ENCODE measurements at places on chromosomes 6 and 20. TPM values are rescaled to one million over a fixed set of nuclear protein-coding genes. Genes with fewer than 3 reads are reported as not detected.

DNA sequence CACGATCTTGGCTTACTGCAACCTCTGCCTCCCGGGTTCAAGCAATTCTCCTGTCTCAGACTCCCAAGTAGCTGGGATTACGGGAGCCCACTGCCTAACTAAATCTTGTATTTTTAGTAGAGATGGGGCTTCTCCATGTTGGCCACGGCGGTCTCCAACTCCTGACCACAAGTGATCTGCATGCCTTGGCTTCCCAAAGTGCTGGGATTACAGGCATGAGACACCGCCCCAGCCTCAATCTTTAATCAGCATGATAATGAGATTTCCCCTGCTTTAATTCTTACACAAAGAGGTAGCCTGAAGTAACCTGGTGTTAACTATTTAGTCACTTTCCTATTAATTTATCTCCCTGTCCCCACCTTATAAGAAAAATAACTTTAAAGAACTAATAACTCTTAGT is 31.3 kb upstream of the TRDN start:
- DNase-seq, result no peak

DNA sequence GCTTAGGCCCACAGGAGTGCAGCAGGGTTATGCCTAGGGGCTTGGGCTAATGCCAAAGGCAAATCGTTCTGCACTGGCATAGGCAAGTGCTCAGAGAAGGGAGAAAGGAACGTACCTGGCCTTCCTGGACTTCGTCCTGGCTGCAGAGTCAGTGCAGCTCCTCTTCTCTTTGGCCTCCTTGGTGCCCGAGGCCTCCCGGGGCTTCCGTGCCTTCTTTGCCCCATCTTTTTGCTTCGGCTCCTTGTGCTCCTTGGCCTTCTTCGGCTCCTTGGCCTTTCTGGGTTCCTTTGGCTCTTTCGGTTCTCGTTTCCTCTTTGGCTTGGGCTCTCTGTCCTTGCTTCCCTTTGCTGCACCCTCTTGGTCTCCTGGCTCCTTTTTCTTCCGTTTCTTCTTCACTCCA is 85.2 kb downstream of the CHD6 start:
- no peak for DNase-seq

- no peak for DNase-seq
Measured at GRCh38 chr6:163438940-163439335, 24.4 kb downstream of the QKI start.

- no peak for DNase-seq
Measured at GRCh38 chr6:5174244-5174643, 86.5 kb downstream of the LYRM4 start.

GRCh38 chr20:62523473-62524203 is 47.8 kb upstream of the GATA5 start:
- DNase-seq, result no peak

GRCh38 chr20:10438217-10438616 is 3.1 kb downstream of the SLX4IP start:
- DNase-seq, result no peak

GRCh38 chr6:2919886-2920285 is 16.8 kb upstream of the SERPINB9 start:
- DNase-seq, result no peak

DNA sequence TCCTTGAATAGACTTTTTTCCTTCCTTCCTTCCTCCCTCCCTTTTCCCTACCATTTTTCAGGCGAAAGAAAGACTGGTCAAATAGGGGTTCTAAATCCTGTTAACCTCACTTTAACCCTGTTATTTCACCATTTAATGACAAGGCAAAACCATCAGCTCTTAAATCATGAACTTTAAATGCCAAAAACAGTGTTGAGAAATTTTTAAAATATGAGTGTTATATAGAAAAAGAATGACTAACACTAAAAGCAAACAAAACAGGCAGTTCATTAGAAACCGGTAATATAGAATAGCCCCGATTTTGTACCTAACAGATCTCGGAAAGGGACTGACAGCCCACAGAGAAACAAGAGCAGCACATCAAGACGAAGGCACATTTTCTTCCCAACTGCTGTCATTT is 57.4 kb upstream of the CEP85L start:
- no peak for DNase-seq

DNA sequence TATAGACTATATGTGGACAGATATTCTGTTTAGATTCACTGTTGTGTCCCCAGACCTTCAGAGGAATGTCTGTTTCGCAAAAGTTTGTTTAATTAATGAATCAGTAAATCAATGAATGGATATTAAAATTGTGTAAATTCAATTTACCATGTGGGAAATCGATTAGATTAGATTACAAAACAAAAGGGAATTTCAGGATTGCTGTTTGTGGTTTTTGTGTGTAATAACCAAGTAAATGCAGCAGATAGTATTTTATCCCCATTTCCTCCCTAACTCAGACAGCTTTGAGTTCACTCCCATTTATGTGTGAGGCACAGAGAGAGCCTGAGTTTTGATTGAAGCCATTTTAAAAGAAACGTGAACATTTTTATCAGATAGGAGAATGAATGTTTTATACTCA is 214.8 kb downstream of the ADGB start:
- DNase-seq, result no peak

DNA sequence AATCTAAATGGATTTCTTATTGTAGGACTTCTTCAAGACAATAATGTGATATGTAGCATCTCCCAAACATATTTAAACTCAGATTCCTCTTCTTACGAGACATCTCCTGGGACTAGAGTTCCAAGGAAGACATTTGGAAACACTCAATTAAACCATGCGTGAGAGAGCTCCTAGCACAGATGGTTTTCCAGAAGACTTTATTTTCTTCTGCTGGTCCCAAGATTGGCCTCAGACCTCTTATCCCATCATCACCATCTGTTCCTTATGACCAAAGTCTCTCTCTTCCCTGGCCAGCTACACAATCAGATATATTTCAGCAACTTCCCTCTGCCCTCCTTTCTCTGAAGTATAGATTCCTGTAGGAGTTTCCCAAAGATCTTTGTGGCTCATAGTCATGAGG is 93.2 kb upstream of the JARID2 start:
- no peak for DNase-seq

- no peak for DNase-seq
Measured at GRCh38 chr6:142357879-142358278, 56.1 kb downstream of the ADGRG6 start.

- DNase-seq, result peak; percentile 8
Measured at GRCh38 chr6:146028252-146028795, 538 bp upstream of the GRM1 start.

- DNase-seq, result no peak
Measured at GRCh38 chr6:132192631-132193030, 208.6 kb downstream of the MOXD1 start.

GRCh38 chr6:170148709-170149470 is 142.0 kb downstream of the DLL1 start:
- no peak for DNase-seq

GRCh38 chr6:48844696-48845095 is 618.4 kb downstream of the MMUT start:
- no peak for DNase-seq

DNA sequence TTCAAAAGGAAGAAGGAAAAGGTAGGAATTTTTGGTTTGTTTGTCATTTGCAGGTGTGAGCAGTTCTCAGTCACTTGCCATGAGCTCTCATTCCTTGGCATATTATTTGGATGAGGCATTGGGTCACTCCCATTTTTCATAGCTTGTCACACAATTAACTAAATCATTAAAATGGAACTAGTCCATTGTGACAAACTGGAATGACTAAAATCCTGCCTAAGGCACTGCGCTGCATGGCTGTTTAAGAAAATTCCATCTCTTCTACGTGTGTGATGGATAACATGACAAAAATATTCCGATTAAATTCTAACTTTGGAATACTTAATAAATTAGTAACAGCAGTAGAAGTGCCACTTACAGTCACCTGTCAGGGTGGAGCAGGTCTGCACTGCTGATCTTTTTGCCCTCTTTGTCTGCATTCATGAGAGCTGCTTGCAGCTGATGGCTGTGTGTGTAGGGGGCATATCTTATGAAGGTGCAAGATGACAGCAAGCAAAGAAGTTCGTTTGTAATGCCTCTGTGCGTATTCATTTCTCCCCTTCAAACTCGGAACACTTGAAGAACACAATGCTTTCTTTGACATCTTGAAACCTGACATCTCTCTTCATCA is 1292.6 kb upstream of the MAP3K7 start:
- no peak for DNase-seq

GRCh38 chr6:47478233-47479139 is 897 bp downstream of the CD2AP start:
- DNase-seq, result no peak

DNA sequence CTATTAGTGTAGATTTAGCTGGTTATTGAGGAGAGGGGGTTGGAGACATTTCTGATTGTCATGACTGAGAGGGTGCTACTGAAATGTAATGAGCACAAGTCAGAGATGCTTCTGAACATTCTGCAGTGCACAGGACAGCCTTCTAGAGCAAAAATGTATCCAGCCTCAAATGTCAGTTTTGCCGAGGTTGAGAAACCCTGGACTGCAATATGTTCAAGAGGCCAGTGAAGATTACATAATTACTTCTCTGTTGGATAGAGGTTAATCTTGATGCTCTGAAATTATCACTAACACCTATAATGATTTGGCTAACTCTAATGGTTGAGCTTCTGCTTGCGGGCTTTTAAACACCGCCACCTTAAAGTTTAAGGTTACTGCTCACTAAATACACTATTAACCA is 3.4 kb upstream of the DUSP22 start:
- no peak for DNase-seq

DNA sequence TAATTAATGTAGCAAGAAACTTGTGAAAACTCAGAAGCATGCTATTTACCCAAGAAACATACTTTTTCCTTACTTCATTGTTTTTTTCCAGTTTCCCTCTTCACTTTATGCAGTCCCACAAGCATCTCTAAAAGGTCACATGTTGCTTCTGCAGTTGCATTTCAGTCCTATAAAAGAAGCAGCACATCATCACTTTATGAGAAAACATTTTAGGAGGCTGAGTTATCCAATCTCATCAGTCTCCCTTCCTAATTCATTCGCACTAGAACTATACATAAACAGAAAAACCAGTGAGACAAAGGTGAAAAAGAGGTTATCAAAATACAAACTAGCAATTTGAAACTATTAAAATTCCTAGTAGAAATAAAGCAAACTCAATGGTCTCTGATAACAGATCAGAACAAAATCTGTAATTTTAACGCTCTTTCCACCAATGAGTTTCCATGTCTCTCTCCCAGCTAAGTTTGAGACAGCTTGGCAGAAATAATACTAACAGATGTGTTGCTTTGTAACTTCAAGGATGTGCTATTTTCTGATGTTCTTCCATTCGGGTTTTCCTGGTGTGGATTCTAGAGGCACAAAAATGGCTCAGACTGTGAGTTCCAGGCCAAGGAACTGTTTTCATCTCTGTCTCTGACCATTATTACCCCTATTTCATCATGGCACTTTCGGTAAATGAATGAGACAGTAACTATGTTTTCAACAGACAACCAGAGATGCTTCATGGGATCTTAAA is 48.4 kb downstream of the ZHX3 start:
- no peak for DNase-seq

DNA sequence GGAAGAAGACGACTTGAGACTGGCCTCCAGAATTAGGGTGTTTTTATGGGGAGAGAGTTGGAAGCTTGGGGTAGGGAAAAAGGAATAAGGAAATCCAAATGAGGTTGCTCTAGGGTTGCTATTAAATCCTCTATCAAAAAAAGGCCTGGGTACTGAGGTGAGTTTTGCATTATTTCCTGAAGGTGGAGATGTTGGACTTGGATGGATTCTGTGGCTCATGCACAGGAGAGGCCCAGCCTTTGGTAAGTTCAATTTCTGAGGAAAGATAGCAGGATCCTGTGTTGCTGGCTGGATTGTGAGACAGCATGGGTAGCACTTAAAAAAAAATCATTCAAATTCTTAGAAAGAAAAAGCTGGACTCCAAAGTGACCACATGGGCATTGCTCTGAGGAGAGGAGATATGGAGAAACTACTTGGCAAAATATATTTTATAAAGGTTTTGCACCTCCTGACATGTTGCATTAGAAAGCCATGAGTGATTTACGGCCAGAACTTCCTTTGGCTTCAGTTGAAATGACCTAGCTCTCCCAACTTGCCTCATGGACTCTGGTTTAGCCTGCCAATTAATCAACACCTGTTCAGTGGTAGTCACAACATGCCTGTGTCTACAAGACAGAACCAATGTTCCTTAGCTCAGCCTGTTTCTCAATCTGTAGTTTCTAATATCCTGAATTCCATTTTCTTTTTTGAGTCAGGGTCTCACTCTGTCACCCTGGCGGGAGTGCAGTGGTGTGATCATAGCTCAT is 152.1 kb upstream of the RALGAPA2 start:
- DNase-seq, result no peak

GRCh38 chr6:84772428-84773132 is 8.2 kb upstream of the TBX18 start:
- DNase-seq, result no peak

DNA sequence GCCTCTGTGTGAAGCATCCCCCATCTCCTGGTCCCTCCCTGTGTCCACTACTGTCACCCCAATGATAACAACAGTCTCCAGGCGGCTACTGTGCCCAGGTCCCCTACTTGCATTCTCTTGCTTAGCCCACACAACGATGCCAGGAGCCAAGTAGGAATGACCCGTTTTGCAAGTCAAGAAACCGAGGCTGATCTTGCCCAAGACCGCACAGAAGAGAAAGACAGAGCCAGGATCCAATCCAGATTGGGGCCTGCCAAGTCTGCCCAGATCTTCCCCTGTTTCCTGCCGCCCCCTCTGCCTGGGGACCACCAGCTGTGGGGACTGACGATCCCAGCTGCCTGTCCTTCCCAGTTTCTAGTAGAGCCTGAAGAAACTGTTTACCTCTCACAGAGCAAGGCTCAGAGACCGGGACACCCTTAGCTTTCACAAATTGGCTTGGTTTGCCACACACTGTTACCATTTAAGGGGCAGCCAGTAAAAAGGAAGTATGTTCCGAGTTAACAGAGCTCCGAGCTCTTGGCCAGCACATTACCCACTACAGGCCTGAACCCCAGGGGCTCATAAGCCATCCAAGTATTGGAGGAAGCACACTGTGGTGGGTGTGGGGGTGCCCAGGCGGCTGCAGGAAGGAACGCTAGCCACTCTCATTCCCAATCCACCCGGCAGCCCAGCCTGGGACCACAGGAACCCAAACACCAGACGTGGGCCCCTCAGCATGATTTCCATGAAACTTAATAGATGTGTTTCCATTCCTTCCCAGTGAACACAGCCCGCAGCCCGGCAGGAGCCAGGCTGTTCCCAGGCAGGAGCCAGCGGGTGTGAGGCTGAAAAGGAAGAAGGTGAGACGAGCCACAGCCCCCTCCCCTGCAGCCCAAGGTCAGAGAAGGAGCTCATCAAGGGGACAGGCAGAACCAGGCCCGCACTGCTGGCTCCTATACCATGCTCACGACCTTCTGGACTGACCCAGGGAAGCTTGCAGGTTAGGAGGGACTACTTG is 7.9 kb downstream of the KIAA1755 start:
- no peak for DNase-seq

GRCh38 chr20:38985603-38986170 is 23.5 kb downstream of the DHX35 start:
- DNase-seq, result no peak

- no peak for DNase-seq
Measured at GRCh38 chr20:47406849-47407682, 50.6 kb upstream of the ZMYND8 start.

The HRH3 gene
- polyA plus RNA-seq, result not detected

The NHSL1 gene
- polyA plus RNA-seq, result 10.2 TPM

The TREM2 gene
- polyA plus RNA-seq, result 0.11 TPM

The IMPG1 gene
- 0.15 TPM for polyA plus RNA-seq

The AIF1 gene
- not detected for polyA plus RNA-seq

The SIRPG gene
- polyA plus RNA-seq, result not detected

The SNAI1 gene
- polyA plus RNA-seq, result 3.5 TPM

The HLA-DOB gene
- not detected for polyA plus RNA-seq

The ADGRB3 gene
- polyA plus RNA-seq, result not detected

The SLC23A2 gene
- polyA plus RNA-seq, result 17.9 TPM

The SMIM8 gene
- 6.4 TPM for polyA plus RNA-seq

The SERAC1 gene
- 11.2 TPM for polyA plus RNA-seq

The TMEM170B gene
- polyA plus RNA-seq, result 0.22 TPM

The CFAP206 gene
- not detected for polyA plus RNA-seq

The SHLD1 gene
- polyA plus RNA-seq, result 3.5 TPM
